Hepatocyte (in vitro differentiated cells): ENCODE measurements at places on chromosomes 12 and 14.

DNA sequence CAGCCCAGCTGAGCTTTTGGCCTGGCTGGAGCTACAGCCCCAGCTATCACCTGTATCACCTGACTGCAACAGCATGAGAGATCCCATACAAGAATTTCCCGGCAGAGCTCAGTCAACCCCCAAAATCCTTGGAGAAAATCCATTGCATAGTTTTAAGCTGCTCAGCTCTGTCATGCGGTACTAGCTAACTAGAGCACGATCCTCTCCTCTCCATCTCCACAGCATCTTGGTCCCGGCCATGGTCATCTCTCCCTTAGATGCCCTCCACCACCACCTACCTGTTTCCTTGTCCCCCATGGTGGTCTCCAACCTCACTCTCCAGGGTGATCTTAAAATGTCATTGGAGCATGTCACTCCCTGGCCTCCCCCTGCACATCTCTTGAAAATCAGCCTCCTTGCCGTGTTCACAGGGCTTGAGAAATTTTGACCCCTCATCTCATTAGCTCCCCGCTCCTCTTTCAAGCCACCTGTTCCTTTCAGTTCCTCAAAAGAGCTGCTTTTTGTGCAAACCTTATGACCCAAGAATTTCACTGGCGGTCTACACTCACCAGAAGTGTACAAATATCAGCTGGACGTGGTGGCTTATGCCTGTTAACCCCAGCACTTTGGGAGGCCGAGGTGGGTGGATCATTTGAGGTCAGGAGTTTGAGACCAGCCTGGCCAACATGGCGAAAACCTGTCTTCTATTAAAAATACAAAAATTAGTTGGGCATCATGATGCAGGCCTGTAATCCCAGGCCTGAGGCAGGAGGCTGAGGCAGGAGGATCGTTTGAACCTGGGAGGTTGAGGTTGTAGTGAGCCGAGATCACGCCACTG lies 8.1 kb upstream of the CLMN start:
- no peak for DNase-seq

DNA sequence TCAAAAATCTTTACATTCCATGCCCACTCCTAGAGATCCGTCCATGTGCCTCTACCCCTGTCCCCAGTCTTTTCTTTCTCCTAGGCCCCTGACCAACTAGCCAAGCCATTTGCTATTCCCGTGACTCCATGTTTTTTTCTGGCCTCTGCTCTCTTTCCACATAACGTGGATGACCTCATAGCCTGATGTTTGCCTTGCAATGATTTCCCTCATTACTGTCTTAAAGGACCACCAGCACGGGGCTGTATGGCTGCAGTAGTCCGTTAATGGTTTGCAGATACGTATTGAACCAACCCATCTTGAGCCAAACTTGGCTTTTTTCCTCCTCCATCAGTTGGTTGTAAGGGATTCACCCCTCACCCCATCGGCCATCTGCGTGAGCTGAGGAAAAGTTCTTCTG lies 226.0 kb downstream of the PCNX1 start:
- no peak for DNase-seq

DNA sequence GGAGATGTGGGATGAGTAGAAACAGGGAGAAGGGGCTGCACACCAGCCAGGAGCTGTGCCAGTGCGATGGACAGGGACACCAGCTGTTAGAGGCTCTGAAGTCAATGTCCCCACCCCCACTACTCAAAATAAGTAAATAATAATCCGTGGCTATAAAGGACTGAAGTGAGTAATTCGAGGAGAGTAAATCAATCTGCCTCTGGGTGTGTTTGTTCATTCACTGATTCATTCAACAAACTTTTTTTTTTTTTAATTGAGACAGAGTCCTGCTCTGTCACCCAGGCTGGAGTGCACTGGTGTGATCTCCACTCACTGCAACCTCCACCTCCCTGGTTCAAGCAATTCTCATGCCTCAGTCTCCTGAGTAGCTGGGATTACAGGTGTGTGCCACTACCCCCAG lies 363.6 kb downstream of the TMEM132D start:
- DNase-seq: no peak

- no peak for DNase-seq
Observed at GRCh38 chr12:108516511-108517275, 1.6 kb downstream of the FICD start.

DNA sequence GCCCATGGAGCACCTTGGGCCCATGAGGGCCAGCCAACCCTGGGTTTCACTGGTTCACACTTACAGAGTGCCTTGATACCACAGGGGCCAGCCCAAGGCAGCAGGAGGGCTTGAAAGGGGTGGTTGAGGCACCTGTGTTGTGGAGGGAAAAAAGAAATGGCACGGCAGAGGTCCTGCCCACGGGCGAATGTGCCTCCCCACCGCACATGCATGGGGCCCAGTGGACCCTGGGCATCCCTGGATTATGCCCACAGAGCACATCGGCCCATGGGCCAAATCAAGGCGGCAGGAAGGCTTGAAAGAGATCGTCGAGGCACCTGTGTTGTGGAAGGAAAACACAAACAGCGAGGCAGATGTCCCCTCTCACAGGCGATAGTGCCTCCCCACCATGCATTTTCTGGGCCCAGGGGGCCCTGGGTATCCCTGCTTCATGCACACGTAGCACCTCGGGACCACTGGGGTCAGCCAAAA lies 378.1 kb downstream of the ALG10 start:
- DNase-seq: peak; percentile 2

DNA sequence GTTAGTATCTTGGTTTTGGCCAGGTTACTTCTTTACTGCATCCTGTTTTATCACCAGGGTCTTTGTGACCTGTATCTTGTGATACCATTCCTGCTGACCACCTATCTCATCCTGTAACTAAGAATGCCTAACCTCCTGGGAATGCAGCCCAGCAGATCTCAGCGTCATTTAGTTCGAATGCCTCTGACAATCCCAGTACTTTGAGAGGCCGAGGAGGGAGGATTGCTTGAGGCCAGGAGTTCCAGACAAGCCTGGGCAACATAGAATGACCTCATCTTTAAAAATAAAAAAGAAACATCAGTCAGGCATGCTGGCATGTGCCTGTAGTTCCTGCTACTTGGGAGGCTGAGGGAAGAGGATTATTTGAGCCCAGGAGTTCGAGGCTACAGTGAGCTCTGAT lies 206.5 kb downstream of the SUDS3 start:
- no peak for DNase-seq

- DNase-seq: no peak
Observed at GRCh38 chr14:23864861-23865260, 88.7 kb upstream of the DHRS4 start.

DNA sequence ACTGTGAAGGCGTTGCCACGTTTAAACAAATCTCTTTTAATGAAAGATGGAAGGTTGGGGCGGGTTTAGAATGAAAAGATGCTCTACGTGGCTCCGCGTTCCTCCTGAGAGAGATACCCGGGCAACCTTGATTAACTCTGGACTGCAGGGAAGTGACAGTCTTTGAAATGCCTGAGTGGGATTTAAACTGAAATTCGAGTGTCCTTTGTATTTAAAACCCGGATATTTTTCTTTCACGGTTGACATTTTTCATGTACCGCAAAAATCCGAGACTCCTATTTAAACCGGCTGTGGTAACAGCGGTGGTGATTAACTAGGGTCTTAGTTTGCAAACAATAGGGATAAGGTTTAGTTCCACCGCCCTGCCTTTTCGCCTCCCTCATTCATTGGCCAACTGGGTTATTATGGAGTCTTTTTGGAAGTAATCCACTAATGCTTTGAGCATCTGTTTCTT lies 707 bp downstream of the G2E3 start:
- peak; percentile 31 for DNase-seq

- no peak for DNase-seq
Observed at GRCh38 chr12:62003226-62003625, 257.0 kb upstream of the USP15 start.

DNA sequence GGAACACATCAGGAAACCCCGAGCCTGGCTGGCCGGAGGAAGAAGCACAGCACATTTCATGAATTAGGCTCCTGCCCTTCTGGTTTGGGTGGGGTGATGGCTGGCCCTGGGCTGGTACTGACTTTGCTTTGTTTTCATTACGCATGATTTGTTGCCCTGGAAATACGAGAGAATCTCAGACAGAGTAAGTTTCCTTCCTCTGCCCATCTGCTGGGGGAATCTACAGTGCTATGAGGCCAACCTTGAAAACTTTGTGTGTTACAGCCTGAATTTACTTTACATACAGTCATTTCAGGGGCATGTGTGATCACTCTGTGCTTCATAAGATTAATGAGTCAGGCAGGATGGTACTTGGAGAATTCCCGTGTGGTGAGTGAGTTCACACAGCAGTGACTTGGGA lies 20.5 kb upstream of the SLC5A8 start:
- no peak for DNase-seq
